ENCODE measurements at places on chromosomes 7 and 10. TPM values are rescaled to one million over a fixed set of nuclear protein-coding genes. Genes with fewer than 3 reads are reported as not detected.

The SCIN gene
- 0.49 TPM for total RNA-seq

The PRLHR gene
- total RNA-seq = not detected

The ELFN1 gene
- 0.35 TPM for total RNA-seq

The CLIP2 gene
- 23.2 TPM for total RNA-seq

The CH25H gene
- total RNA-seq = 0.09 TPM

The ADAM8 gene
- 4.3 TPM for total RNA-seq

The GRIFIN gene
- total RNA-seq = not detected

The CLDN4 gene
- total RNA-seq = 4.2 TPM

The BAZ1B gene
- total RNA-seq = 61.1 TPM

The HOXA2 gene
- 0.99 TPM for total RNA-seq

The PLEKHS1 gene
- 0.07 TPM for total RNA-seq

The TMEM184A gene
- 12.6 TPM for total RNA-seq

The FBXO24 gene
- total RNA-seq = not detected

The TMEM130 gene
- total RNA-seq = 0.36 TPM

The PDGFA gene
- 29.4 TPM for total RNA-seq

The ATOH7 gene
- 0.26 TPM for total RNA-seq

The UCN3 gene
- not detected for total RNA-seq

The TEX47 gene
- not detected for total RNA-seq

The CLRN3 gene
- total RNA-seq = not detected

The TRIM73 gene
- 1.6 TPM for total RNA-seq

The OR2A7 gene
- not detected for total RNA-seq

The PPP1R17 gene
- not detected for total RNA-seq

The ZMYND11 gene
- total RNA-seq = 45.5 TPM

The SLC29A3 gene
- total RNA-seq = 15.3 TPM

The OR6V1 gene
- not detected for total RNA-seq
